ENCODE measurements at places on chromosomes 5 and 9. TPM values are rescaled to one million over a fixed set of nuclear protein-coding genes. Genes with fewer than 3 reads are reported as not detected.

The ELOVL7 gene
- not detected for total RNA-seq

The ZNF454 gene
- 3.6 TPM for total RNA-seq

The MYOZ3 gene
- 0.30 TPM for total RNA-seq

The HACD4 gene
- total RNA-seq: 4.2 TPM

The CNTFR gene
- not detected for total RNA-seq

The DEPDC1B gene
- total RNA-seq: 1.5 TPM

The FCN2 gene
- not detected for total RNA-seq

The LCN15 gene
- not detected for total RNA-seq

The HCN1 gene
- not detected for total RNA-seq

The CATSPER3 gene
- total RNA-seq: not detected

The CBY3 gene
- total RNA-seq: not detected

The PHF24 gene
- total RNA-seq: 0.30 TPM

The ZNF300 gene
- total RNA-seq: 7.4 TPM

The RAB24 gene
- total RNA-seq: 25.5 TPM

The MEIKIN gene
- total RNA-seq: not detected

The CNTNAP3B gene
- total RNA-seq: 29.5 TPM
